Glutamatergic neuron (in vitro differentiated cells): ENCODE measurements at places on chromosomes 7 and 10.

- DNase-seq: no peak
Observed at GRCh38 chr7:13322126-13322525, 634.7 kb downstream of the ARL4A start.

- no peak for DNase-seq
Observed at GRCh38 chr7:33873981-33874750, 31.2 kb upstream of the BMPER start.

GRCh38 chr7:11592699-11593098 is 239.3 kb downstream of the THSD7A start:
- no peak for DNase-seq

DNA sequence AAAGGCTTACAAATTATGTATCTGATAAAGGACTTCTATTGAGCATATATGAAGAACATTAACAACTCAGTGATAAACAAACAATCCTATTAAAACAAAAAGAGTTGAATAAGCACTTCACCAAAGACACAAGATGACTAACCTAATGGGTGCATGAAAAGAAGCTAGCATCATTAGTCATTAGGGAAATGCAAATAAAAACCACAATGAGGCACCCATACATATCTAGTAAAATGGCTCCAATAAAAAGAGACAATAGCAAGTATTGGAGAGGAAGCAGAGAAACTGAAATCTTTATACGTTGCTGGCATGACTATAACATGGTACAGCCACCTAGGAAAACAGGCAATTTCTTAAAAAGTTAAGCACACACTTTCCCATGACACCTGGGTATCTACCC is 77.6 kb upstream of the ZMIZ1 start:
- no peak for DNase-seq

- DNase-seq: no peak
Observed at GRCh38 chr7:157694376-157694665, 357.5 kb downstream of the DNAJB6 start.

GRCh38 chr7:88789480-88790064 is 6.0 kb downstream of the TEX47 start:
- no peak for DNase-seq

DNA sequence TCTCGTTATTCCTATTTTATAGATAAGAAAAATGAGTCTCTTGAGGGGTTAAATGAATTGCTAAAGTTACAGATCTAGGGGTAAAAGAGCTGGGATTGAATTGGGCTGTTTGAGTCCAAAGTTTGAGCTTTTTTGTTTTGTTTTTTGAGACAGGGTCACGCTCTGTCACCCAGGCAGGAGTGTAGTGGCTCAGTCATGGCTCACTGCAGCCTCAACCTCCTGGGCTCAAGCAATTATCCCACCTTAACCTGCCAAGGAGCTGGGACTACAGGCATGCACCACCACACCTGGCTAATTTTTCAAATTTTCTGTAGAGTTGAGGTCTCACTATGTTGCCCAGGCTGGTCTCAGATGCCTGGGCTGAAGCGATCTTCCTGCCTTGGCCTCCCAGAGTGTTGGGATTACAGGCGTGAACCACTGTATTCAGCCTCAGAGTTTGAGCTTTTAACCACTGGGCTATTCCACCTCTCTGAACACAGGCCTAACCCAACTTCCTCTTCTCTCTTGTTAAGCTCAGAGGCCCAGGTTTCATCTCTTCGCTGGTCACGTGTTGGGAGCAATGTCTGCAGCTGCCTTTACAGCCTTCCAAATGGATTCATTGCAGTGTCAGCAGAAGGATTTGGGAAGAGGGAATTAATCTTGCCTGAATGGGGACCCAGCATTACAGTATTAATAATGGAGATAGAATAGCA is 8.0 kb downstream of the SUFU start:
- no peak for DNase-seq

DNA sequence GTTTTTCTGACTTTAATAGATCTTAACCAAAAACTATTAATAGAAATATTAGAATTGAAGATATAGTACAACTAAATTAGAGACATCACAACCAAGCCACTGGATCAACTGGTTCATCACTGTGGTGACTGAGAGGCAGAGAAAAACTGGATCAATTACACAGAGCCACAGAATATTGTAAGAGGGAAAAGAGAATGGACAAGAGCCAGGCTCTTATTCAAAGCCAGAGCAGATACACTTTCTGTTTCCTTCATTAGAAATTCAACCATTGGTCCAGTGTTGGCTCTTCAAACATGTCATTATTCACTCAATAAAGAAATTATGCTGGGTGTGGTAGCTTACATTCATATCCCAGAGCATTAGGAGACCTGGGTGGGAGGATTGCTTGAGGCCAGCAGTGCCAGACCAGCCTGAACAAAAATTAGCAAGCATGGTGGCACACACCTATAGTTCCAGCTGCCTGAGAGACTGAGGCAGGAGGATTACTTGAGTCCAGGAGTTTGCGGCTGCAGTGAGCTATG is 295.1 kb downstream of the NEBL start:
- no peak for DNase-seq

DNA sequence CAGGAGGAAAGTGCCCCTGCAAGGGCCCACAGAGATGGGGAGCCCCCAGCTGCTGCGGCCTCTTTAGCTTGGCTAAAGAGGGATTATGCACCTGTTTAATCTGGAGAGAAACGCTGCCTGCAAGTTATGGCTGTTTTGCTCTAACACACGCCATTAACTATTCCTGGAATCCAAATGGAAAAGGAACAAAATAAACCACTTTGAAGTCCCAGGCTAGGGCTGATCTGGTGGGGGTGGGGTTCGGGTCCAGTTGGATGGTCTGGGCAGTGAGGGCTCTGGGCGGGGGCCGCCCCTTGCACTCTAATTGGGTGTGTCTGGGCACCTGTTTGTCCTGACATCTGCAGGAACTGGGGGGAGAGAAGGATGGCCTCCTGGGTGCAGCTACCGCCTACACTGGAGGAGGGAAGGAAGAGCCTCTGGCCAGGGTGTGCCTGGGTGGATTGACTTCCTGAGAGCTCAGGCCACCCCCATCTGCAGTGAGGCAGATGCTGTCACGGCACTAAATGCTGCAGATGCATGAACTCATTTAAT is 300.6 kb downstream of the ZEB1 start:
- DNase-seq: no peak

DNA sequence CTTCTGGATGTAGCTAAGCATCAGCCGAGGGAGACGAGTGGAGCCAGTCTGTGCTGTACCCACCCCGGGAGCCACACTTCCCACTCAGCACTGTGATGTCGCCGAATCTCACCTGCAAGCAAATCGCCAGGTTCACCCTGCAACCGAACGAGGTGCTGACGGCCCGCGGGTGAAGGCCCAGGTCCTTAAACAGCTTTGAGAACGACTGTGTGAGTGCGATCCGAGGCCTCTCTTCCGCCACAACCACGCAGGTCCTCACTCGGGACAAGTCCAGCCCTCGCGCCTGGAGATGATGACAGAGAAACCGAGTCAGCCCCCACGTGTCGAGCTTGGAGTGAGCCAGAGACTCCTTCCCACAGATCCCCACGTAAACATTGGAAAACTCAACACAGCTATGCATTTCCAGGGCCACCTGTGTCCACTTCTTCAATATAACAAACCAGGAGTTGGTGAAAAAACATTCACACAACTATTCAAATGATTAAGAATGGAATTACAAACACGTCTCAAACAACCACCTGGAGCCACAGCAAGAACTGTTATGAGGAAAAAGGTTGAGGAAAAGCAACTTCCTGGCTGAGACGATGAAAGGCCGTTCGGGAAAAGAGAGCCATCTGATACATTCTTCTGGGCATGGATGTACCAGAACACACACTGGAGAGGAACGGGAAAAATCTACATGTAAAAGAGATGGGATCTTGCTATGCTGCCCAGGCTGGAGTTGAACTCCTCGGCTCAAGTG is 191.8 kb downstream of the ZMYND11 start:
- no peak for DNase-seq

DNA sequence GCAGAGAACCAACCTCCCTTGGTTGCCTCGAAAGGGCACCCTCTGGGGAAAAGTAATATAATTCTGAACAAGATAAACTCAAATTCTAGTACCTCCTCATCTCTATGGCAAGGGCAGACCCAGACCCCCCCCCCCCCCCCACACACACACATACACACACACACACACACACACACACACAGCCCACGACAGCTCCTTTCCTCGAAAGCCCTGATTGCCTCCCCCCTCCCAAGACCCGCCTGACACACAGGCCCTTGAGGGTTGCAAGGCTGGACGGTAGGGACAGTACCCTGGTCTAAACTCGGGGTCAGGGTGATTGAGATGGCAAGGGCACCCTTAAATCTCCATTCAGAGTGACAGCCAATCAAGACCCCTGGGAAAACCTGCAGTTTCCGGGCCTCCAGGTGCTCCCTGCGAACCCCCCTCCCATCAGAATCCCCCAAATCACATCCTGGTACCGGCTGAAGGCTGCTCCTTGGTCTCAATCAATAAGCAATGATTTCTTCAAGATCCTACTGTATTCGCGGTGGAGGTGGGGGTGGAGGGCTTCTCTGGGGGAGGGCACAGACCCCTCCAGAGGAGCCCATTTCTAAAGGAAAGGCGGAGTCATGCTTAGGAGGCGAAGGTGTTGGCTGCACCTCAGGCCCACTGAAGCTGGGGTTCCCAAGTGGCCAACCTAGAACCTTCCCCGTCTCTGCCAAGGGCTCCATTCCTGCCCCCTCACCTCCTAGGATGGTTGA is 100.7 kb downstream of the HIP1 start:
- DNase-seq: no peak

GRCh38 chr10:86443936-86444335 is 77.3 kb upstream of the GRID1 start:
- no peak for DNase-seq

DNA sequence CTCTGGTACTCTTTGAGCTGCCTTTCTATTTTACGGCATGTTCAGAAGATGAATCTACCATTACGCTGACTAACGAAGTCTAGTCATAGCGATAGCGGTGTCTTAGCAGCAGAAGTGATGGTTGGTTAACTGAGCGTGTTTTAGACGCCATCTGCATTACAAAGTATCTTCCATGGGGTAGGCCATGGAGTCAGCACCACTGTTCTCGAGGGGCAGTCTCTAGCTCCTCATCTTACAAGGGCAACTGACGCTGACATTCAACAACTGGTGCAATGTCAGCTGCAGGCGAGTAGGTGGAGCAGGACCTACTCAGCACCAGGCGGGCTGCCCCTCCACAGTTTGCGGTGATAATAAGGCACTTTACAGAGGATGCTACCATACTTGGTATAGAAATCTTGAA is 88.7 kb downstream of the ADARB2 start:
- DNase-seq: no peak

GRCh38 chr10:97861097-97861750 is 11.6 kb downstream of the GOLGA7B start:
- no peak for DNase-seq

DNA sequence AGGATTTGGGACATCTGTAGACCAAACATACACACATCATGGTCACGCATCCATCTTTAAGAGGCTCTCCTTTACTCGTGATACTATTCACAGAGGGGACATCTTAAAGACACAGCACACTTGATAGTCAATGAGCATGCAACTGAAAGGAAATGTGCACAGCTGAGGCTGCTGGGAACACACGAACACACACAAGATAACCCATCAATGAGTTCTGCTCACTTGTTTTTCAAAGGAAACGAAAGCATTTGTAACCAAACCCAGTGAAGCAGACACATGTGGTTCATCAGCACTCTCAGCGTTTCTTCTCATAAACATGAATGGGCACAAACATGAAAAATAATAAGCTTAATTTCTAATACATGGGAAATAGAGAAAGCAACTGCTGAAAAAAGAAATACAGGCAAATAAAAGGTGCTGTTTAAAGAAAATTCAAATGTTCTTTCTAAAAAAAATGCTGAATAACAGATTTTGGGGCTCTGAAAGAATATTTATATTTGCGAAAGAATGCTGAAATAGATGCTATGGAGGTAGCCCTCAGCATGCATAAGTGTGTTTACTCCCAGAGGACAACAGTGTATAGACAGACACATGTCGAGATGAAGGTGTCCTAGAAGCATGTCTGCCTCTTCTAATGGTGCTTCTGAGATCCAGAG is 59.7 kb upstream of the LAMB4 start:
- DNase-seq: no peak

- DNase-seq: peak; percentile 4
Observed at GRCh38 chr7:325051-325798, 35.3 kb downstream of the FOXL3 start.

GRCh38 chr10:51076299-51076841 is 2.1 kb downstream of the PRKG1 start:
- no peak for DNase-seq

- no peak for DNase-seq
Observed at GRCh38 chr7:12703881-12704280, 16.4 kb downstream of the ARL4A start.

DNA sequence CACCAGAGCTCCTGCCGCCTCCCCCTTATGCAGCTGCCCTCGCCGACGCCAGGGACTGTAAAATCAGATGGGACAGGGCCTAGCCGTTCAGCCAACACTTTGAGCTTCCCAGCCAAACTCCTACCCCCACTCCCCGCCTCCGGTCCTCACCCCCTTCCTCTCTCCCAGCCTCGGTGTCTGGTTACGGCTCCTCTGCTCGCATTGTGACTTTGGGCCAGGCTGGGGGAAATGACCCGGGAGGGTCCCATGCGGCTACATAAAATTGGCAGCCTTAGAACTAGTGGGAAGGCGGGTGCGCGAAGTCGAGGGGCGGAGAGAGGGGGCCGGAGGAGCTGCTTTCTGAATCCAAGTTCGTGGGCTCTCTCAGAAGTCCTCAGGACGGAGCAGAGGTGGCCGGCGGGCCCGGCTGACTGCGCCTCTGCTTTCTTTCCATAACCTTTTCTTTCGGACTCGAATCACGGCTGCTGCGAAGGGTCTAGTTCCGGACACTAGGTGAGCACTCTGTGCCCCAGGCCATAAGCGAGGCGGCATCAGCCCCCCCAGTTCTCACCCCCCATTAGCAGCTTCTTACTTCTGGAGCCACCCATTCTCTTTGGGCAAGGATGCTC is at the start of gene KAZALD1:
TSS of gene KAZALD1 (plus strand) at position 366 of the 608 bp plus-strand sequence. CDS start 604 bp downstream, outside the sequence.
- no peak for DNase-seq

DNA sequence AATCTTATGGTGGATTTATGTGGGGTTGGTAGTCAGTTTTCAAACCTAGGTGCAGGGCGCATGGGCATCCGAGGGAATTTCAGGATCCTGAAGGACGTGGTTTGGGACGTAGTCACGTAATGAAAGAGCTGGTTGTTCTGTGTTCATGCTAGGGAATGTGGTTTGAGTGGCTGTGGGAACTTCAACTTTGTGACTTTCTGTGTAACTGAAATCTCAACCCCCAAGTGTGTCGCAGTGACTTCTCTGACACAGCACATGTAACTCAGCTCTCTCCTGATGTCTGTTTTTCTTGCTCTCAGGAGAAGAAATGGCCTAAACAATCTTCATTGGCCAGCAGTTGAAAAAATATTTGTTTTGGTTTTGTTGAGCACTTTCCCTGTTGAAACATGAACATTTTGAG is 199.0 kb downstream of the PTEN start:
- no peak for DNase-seq

- DNase-seq: no peak
Observed at GRCh38 chr10:44689368-44689767, 221.8 kb upstream of the TMEM72 start.

DNA sequence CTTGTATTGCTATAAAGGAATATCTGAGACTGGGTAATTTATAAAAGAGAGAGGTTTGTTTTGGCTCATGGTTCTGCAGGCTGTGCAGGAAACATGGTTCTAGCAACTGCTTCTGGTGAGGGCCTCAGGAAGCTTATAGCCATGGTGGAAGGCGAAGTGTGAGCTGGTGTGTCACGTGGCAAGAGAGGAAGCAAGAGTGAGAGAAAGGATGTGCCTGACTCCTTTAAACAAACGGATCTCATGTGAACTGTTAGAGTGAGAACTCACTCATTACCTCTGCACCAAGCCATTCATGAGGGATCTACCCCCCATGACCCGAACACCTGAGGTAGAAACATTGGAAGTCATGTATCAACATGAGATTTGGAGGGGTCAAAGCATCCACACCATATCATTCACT is 7.7 kb upstream of the ITPRIP start:
- no peak for DNase-seq
